ENCODE measurements at places on chromosomes 3 and 15.

DNA sequence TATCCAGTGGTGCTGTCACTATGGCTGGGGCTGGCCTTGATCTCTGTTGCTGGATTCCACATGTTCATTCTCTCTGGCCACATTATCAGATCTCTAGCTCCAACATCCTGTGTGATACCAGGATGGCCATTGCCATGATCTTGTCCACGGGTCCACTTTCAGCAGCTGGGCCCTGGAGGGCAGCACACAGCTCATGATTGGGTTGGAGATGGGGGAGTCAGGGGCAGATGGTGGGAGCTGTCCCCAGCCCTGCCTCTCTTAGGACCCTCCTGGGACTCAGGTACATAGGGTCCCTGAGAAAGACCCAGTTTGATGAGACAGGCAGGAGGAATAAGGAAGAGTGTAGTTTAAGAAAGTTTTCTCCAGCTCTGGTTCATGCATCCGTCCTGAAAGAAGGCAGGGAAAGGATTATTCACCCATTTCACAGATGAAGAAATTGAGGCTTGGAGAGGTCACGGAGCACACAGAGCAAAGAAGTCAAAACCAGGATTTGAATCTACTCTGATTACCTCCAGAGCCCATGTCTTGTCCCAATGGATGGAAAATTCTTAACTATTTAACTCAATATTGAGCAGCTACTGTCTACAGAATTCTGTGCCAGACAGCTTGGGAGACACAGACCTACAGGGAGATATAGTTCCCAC is 100.5 kb downstream of the LINGO1 start:
- DNase-seq = no peak

DNA sequence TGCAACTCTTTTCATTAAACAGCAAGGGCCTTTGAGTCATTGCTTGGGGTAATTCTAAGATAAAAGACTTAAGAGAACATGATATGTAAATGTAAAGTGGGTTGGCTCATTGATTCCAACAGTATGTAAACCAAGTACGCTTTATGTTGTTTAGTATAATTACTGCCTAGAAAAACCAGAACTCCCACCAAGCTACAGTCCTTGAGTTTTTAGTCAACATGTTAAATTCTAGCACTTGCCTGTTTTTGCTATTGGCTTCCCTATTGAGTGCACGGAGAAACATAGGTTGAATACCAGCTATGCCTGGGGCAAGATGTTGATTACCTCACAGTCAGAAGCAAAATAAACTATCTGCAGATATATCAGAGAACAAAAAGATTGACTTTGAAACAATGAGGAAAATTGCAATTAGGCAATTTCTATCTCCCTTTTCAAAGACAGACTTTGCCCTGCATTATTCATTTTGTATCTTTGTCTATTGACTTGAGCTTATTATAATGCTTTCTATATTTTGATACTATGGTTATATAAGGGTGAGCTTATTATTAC is 179.3 kb downstream of the ZPLD1 start:
- no peak for DNase-seq

DNA sequence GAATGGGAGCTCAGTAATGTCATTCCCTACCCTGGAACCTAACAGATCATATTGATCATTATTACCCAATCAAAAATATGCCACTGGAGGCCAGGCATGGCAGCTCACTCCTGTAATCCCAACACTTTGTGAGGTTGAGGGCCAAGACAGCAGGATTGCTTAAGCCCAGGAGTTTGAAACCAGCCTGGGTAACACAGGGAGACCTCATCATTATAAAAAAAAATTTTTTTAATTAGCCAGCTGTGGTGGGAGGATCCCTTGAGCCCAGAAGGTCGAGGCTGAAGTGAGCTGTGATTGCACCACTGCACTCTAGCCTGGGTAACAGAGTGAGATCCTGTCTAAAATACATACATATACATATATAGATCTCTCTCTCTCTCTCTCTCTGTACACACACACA is 10.2 kb downstream of the IGDCC4 start:
- no peak for DNase-seq

DNA sequence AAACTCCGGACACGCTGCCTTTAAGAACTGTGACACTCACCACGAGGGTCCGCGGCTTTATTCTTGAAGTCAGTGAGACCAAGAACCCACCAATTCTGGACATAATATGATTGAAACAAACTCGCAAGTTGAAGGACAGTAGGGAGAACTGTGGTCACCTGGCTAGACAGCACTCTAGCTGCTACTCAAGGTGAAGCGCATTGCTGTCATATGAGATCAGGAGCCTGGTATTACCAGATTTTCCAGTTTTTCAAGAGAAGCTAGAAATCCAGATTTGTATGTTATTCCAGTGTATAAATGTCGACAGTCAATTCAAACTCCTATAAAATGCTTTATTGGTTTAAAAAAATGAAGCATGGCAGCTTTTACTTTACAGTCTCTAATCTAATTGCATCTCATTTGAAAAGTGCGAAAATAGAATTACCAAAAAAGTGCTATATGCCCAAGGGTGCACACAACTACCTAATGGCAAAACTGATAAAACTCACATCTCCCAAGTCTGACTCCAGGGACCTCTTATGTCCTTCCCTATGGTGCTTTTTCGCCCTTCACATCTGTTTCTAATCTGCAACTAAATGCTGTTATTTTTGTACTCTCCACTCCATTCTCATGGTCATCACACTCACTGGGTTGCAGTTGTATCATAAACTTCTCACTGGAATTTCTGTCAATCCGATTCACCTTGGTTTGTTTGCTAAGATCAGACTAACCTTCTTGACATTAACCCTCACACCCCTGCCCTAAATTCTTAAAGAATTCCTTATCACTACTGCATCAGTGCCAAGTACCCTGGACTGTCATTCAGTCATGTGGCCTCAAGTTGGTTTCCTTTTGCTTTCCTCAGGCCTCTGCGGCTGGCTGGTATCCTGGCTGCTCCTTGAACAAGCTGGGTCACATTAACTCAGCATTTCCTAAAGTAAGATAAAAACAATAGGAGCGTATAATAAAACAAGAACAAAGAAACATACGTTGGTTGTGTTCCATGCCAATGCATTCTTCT is 31.5 kb upstream of the ARHGEF26 start:
- no peak for DNase-seq

DNA sequence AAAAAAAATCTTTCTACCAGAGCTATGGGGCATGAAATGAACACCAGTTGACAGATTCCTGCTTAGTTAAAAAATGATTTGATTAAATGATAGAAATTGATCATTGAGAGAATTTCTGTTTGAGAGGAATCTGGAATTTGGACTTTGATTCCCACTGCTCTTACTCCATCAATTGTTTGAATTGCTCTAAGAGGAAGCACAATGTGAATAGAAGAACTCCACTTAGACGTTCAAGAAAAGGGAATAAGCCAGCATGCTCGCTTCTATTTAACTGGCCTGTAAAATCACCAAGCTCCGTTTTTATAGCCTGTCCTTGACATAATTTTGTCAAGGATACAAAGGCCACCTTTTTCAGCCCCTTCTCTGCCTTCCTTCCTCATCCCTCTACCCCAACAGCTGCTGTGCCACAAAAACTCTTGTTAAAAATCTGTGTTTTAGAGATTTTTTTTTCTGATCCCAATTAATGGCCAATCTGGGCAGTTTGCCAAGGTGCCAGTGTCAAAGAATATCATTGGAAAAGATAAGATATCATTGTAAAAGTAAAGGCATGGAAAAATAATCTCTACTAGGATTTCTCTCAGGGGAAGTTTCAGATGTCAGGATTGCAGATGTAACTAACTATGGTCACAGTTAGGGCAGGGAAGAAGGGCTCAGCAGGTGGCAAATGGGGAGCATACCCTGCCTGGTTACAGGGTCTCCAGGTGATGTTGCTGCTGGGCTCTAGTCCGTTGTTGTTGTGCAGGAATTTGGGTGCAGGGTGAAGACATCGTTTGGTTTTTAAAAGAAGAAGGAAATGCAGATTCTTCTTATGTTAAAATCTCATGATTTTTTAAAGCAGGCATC is 301.8 kb upstream of the PDZRN3 start:
- no peak for DNase-seq

DNA sequence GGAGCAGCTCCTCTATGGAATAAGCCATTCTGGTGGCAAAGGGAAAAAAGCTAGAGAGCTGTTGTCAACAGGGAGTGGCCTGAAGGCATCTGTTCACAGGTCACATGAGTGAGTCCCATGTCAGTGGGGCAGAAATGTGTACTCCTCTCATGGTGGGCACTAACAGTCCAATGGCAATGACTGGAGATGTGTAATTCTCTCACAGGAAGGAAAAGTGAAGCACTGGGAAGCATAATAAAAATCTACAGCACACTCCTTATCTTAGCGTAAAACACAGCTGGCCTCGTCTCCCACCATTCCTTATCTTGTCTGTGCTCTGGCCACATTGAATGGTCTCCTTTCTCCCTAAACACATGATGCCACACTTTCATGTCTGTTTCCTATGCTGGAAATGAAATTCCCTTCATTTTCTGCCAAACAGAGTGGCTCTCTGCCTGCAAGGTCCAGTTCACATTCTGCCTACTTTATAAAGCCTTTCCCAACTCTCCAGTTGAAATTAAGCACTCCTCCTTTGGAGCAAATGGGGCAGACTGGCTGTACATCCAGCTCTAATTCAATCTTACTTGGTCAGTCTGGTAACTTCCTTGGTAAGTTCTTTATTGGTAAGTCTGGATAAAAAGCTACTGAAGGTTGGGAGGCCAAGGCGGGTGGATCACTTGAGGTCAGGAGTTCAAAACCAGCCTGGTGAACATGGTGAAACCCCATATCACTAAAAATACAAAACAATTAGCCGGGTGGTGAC is 139.8 kb downstream of the RPL22L1 start:
- DNase-seq = no peak

DNA sequence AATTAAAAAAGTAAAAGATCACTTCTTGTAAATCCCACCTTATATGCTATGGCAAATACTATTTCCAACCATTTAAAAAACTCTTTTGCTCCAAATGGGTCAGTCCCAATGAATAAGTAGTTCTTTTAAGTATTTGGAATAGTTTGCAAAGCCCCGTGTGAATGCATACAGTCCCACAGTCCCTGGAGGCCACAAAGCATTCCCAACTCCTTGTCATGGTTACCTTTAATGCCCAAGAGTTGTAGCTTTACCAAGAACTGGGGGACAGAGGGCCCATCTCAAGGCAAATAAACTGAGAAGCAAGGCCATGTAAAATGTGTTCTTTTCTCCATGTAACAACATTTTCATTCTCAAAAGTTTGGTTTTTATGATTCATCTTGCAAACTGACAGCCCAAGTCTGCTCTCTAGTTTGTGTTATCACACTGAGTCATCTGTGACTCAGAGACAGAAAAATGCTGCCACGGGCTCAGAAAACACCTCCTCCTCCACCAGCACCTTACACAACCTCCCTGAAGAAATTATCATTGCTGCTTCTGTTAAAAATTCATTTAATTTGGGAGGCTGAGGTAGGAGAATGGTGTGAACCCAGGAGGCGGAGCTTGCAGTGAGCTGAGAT is 336.2 kb downstream of the ERC2 start:
- DNase-seq = no peak

- no peak for DNase-seq
Observed at GRCh38 chr3:183448369-183449128, 20.1 kb upstream of the MCF2L2 start.

GRCh38 chr3:193297421-193297820 is 56.4 kb downstream of the PLAAT1 start:
- no peak for DNase-seq

DNA sequence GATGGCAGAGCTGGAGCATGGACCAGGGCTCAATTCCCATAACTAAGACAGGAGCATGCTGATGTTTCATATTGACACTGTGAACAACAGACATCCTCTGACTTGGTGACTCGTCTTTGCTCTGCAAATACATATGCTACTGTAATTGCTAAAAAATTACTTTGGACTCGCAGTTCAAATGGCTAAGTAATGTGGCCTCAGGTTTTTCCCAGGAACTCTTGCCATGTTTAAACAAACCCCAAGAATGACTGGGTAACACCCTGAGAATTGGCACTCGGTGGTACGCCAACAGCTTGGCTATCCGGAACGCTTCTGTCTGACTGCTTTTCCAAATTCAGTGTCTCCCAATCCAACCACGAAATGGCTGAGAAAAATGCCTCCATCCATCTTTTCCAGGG is 456.7 kb upstream of the THBS1 start:
- DNase-seq = no peak

DNA sequence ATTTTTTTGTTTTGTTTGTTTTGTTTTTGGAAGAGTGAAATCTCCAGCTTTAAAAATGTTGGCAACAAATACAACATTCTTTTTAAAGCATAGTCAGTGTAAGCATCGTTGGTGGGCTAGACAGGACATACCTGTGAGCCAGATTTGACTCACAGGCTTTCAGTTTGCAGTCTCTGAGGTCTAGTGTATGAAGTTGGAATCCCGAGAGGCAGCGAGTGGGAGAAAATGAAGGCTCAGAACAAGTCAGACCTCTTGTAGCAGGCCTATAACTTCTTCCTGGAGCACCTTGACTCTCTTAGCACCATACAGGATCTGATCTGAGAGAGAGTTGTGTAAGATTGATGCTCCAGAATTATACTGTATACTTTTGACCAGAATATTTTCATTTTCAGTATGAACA is 60.2 kb downstream of the CNTN4 start:
- no peak for DNase-seq

DNA sequence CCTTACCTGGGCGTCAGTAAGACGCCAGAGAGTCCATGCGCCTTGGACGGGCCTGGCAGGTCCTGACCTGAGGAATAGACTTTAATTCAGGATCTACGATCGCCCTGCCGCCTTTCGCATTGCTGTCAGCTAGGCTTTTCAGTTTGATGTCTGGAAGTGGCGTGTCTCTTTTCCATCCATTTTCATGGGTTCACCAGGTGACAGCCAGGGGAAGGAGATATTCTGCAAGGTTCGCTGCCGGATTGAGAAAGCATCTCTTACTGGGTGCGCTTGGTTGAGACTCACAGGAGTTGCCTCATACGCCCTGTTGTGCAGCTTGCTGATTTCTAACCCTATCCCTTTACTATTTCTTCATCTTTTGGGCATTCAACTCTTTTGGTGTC is 7.4 kb downstream of the EPHA3 start:
- no peak for DNase-seq

GRCh38 chr3:109325657-109326056 is 9.3 kb upstream of the DPPA2 start:
- no peak for DNase-seq

DNA sequence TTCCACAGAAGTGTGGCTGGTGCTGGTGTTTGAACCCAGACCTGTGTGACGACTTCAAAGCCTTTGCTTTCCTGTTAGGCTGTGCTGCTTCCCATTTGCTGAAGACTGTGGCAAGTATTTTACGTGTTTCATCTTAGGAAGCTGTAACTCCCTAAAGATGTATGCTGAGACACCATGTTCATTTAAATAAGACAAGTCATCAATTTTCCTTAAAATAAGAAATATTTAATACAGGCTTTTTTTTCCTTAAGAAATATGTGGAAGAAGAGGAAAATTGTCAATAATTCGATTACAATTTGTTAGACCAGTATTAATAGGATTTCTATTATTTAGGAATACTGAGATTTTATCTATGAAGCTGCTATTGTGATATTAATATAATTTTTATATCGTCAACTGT is 58.4 kb downstream of the LMLN start:
- DNase-seq = no peak

GRCh38 chr3:111621535-111621934 is 26.4 kb upstream of the ZBED2 start:
- DNase-seq = peak; percentile 2

- DNase-seq = no peak
Observed at GRCh38 chr3:120473389-120473788, 22.6 kb upstream of the FSTL1 start.
